ENCODE measurements at places on chromosomes 5 and 9.

DNA sequence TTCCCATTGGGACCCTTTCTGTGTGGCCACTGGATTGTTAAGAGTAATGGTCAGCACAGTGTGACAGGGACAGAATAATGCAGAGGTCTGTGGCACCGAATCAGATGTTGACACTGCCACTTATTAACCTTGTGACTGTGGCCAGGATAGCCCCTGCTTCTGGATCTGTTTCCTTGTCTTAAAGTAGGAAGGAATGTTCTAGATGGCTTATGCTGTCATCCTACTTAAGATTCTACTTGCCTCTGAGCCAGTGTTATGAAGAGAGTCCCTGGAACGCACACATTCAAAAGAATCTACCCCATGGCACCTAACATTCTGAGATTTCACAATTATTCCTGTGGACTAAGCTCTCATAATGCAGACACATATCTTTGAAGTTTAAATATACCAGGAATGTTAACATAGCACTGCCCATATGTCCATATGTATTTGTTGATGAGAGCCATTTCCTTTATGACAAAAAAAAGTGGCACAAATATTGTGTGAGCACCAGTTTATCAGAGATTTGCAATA is 612.7 kb downstream of the TLR4 start:
- no peak for DNase-seq

DNA sequence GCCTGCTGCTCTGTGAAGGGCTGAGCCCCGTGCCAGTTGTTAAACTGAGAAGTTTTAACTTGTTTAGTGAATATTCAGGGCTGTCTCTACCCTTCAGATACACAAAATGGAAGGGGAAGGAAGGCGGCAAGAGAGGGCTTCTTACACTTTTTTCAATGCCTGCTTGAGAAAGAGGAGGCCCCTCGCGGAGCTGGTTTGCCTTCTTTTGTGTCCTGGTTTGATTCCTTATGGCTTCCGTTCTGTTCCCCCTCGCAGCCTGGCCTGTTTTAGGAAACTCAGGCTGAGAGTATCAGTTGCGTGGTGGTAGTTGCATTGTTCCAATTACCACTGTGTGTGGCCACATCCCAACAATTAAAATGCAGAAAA is 1.0 kb downstream of the FAM53C start:
- no peak for DNase-seq

- no peak for DNase-seq
Observed at GRCh38 chr5:67211926-67212325, 15.3 kb upstream of the CD180 start.

DNA sequence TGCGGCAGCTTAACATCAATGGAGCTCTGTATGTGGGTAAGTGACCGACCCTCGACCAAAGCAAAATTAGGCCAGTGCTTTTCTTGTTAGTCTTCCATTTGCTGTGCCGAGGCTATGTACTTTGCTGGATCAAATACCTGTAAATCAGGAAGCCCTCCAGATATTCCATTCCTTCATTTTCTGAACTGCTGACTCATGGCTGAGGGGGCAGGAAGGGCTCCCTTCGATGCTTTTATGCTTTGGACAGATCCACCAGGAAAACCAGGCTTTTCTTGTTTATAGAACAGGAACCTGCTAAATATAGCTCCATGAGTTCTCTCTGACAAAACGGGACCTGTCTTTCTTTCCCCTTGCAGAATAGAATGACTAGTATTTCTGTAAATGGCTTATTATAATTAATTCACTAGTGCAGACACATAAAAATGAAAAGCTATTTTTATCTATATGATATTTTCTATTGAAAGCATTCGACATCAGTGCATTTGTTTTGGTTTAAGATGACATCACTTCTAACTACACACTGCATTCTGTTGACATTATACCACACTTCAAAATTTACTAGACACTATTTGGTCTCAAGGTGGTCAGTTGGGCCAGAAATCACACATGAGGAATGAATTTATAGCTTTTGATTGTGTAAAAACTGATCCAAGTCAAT is 93.3 kb downstream of the LIFR start:
- DNase-seq = peak; percentile 52

DNA sequence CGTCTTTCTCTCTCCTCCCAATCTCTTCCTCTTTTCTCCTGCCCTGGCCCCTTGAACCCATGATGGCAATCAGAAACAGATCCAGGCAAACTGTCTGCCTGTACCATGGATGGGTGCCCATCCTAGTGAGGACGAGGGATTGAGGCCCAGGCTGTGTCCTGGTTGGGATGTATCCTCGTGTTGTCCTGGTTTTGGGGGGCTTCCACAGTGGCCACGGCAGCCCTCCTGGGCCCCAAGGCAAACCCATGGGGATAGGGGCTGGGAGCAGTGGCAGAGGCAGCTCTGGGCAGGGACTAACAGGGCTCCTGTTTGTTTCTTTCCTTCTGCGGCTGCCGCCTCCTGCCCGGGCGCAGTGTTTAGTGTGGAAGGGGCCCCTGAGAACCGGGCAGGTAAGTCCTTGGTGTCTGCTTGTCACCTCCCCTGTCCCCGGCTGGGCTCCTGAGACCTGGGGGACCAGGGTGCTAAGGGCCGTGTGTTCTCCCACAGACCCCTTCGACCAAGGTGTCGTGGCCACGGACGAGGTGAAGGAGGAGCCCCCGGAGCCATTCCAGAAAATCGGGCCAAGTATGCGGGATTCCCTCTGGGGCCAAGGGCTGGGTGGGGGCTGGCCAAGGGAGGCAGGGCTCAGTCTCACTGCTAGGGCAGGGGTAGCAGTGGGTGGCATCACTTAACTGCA is 70.0 kb downstream of the AMBP start:
- DNase-seq = no peak

GRCh38 chr5:140588311-140589070 is 23.9 kb downstream of the SLC35A4 start:
- DNase-seq = no peak

GRCh38 chr9:98640394-98640793 is 68.3 kb downstream of the GABBR2 start:
- DNase-seq = no peak

DNA sequence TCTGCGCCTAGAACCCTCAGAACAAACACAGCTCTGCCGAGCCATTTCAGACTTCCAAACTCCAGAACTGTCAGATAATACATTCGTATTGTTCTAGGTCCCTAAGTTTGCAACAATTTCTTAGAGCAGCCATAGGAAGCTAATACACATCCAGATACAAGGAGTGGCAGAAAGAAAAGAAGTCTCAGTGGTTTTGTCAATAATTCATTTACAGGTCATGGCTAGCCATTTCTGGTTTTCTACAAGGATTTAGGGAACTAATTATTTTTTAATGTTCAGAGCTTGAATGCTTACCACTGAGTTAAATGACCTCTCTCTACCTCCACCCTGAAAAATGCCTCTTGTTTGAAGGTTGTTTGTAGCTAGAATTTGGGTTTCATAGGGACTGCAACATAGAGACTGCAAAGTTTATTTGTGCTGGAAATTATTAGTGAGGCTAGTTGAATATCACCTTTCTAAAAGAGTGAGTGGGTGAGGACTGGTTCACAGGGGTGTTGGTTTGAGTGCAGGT is 15.5 kb upstream of the ERMP1 start:
- no peak for DNase-seq

GRCh38 chr9:127395497-127396252 is 1.3 kb upstream of the SLC2A8 start:
- no peak for DNase-seq

DNA sequence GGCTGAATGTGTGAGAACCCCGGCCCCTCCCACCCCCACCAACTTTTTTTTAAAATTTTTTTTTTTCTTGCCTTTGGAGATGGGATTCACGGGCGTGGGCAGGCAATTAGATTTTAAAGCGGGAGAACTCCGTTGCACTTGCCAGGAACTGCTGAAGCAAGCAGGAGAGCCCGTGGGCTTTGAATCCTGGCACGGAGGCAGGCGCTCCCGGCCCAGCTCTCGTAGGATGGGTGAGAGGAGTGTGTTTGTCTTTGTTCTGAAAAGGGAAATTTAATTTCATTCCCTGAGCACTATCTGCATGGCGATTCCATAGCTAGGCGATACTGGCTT is 54.3 kb upstream of the BOD1 start:
- no peak for DNase-seq

DNA sequence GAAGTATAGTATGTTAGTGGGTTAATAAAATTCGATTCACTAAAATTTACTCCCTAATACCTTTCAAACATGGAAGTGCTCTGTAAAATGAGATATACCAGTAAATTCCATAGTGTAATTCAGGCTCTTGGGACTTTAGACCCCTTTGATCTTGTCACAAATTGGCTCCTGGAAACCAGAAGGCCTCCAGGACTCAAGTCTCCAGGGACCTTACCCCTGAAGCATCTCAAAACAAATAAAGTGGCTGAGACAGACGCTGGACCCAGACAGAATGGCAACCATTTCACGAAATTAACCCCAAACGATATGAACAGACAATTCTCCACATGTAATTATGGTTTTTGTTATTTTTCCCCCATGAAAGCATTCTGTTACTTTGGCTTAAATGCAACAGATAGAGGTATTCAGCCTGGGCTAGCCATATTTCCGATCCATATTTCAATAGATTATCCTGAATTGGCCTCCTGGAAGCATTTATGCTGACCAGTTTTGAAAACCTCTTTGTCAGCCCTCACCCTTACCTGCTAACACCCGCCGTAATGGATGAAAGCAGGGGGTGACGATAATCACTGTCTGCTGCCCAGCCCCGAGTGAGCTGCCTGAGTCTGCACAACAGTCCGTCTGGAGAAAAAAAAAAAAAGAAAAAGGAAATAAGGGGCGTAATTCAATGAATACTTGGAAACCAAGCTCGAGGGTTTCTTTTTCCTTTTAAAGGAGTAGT is 34.1 kb upstream of the EFNA5 start:
- DNase-seq = no peak

DNA sequence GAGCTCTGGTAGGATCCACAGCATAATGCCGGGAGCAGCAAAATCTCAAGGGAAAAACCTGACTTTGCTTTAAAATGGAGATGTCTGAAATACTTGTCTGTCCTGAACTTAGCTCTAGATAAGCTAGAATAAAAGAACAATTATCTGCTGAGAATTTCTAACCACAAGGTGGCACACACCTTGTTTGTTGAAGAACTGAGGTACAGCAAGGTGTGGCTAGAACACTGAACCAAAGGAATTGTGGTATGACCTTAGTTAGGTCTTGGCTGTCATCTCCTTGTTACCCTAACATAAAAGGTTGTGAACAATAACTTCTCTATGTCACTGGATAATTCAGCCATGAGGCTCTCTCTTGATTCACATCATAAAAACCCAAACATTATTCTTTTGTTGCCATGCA is 72.3 kb upstream of the ANXA1 start:
- DNase-seq = no peak

GRCh38 chr5:59516161-59516560 is 377.4 kb downstream of the PDE4D start:
- no peak for DNase-seq

DNA sequence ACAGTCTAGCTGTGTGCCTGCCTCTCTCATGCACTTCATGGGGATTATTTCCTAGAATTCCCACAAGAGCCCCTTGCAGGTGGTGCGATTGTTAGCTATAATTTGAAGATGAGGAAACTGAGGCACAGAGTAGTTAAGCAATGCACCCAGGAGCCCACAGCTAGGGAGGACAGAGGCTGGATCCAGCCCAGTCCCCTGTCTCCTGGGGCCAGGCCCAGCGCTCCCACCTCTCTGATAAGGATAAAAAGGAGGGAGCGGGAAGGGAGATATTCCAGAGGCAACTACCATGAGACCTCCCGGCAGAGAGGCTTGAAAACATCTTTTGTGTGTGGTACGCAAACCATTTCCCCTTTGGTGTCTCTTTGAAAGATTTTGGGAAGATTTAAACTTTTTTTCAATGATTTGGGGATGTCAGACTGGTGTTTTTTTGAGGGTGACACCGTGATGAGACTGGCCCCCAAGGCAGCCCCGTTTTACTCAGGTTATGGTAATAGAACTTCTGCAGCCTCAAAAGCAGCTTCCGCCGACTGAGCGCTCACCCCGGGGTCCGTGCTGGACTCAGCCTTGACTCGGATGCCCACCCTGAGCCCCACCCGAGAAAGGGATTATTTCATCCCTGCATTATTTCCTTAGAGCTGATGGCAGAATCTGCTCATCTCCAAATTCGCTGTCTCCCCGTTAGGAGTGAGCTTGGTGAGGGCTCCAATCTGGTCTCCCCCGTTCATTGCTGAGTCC is 144.7 kb upstream of the IER5L start:
- no peak for DNase-seq

- no peak for DNase-seq
Observed at GRCh38 chr9:33786681-33787080, 8.7 kb upstream of the PRSS3 start.

GRCh38 chr5:146816775-146817387 is 61.7 kb downstream of the PPP2R2B start:
- DNase-seq = no peak

DNA sequence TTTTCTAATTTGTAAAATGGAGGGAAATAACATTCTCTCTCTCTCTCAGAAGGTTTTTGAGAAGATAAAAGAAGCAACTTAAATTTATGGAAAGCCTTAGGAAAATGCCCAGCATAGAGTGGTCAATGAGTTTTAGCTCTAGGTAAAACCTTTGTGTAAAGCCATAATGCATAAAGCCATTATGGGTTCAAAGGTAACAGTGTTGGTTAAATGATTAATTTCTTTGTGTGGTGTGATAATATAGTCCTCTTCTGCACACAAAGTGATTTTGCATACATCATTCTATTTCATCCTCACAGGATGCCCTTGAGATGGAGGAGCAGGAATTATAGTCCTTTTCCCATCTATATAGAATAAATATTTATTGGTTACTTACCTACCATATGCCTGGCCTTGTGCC is 602.9 kb downstream of the CSNK1G3 start:
- DNase-seq = no peak

DNA sequence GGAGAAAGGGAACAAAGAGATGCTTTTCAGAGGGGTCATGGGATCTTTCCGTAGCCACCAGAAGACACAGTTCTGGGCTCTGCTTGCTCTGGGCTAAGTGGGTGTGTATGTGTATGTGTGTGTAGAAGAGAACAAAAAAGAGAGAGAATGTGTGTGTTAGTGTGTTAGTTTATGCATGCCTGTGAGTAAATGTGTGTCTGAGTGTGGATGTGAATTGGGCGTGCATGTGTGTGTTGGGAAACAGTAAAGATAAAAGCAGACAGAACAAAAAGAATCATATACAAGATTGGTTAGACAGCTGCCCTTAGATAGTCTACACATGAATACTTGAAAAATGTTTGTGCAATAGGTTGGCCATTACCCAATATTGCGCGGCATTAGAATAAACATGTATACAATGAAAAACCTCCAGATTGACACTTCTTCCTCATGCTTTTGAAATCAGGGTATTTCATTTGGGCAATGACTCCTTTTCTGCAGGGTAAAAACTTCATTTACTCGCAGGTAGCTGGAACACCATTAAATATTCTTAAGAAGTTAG is 36.5 kb upstream of the HSPA9 start:
- no peak for DNase-seq

DNA sequence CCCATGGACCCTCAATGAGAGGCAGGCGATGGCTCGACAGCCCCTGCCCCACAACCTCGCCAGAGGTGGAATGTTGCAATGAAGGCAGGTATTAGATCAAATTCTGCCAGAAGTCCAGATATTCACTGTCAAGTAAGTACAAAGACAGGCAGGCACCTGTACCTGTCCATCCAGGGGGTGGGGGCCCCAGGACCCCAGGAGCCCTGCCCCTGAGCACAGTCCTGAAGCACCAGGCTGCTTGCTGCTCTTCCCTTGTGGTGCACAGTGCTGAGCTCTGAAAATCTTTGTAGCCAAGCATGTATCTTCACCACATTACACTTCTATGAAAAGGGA is 26.2 kb upstream of the HMCN2 start:
- DNase-seq = no peak

- no peak for DNase-seq
Observed at GRCh38 chr5:54135042-54135441, 175.3 kb downstream of the ARL15 start.

Data from SHP77 treated with DMSO at 0.1 percent for 48 hours (cell line).